ENCODE measurements at places on chromosomes 11 and 22.
A peak's percentile ranks its signal among the peaks of the same experiment; 100 is the strongest.

- DNase-seq = no peak
Observed at GRCh38 chr22:22235558-22235957, 9.0 kb upstream of the VPREB1 start.

DNA sequence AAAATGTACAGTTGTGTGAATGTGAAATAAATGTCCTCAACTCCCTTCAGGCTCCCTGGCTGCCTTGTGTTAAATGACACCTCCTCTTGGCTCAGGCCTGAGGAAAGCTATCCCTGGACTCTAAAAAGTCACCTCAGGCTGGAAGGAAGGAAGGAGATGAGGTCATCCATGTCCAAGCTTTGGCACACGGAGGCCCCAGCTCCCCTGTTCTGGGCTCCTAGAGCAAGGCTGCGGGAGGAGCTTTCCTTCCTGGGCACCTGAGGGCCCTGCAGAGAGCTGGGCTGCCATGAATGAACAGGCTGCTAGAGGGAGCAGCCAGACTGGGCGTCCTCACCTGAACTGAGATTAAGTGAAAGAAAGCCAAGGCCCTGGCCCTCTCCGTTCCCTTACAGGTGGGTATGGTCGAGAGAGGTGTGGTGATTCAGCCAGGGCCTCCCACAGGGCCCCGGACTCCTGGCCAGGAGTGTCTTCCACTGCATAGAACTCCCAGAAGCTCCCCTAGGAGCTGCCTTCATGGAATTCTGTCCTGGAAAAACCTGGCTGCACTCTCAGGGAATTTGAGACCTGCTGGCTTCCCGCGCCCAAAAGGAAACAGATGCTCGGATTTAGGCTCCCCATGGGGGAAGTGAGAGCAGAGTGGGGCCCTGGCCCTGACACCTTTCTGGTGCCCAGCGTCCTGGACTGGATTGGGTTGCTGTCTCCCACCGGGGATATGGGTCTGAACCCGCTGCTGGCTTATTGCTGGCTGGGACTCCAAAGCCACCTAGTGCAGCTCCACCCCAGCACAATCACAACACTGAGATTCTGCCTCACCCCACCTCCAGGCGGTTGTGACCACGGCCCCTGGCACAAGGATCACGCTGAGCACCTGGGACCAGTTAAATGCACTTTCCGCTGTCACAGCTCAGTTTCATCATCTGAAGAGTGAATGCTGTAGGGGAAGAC is 22.2 kb downstream of the MYBPC3 start:
- DNase-seq = no peak

DNA sequence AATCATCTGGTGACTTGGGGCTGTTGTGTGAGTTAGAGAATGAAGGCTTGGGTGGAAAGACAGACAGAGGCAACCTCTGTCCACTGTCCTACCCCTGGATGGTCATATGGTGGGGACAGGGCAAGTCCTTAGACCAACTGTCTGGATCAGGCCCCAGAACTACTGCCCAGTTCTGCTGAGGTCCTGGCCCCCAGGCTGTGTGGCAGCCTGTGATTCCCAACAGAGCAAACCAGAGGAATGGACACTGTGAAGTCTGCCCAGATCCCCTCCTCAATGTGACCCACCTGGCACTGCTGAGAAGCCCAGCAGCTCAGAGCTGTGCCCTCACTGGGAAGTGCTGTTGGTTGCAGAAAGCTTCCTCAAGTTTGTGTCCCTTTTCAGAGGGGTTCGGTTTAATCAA is 69.0 kb downstream of the GGTLC2 start:
- no peak for DNase-seq

- no peak for DNase-seq
Observed at GRCh38 chr11:78927511-78927910, 352.8 kb upstream of the NARS2 start.

GRCh38 chr11:133977067-133977677 is 20.4 kb upstream of the IGSF9B start:
- DNase-seq = no peak

- no peak for DNase-seq
Observed at GRCh38 chr11:69380921-69381581, 87.1 kb downstream of the MYEOV start.

GRCh38 chr11:67273260-67273990 is 7.2 kb downstream of the GRK2 start:
- no peak for DNase-seq

DNA sequence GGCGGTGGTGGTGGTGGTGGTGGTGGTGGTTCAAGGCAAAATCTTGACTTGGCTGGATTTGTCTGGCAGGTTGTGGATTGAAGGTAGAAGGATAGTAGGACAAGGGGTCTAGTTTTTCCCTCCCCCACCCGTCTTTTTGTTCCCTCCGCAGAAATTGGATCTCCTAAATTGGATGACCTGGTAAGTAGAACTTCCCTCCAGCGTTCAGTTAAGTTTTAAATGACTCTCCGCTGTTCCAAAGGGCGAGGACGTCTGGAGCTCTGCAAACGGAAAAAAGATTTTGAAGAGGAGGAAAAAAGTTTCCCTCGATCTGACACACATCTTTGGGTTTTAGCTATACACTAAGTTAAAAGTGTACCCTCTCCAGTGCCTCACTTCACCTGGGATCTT is 422 bp upstream of the LGR4 start:
- no peak for DNase-seq

- DNase-seq = no peak
Observed at GRCh38 chr11:118898400-118899295, 15.0 kb downstream of the CXCR5 start.

GRCh38 chr11:66548774-66549630 is 2.3 kb downstream of the ACTN3 start:
- no peak for DNase-seq

DNA sequence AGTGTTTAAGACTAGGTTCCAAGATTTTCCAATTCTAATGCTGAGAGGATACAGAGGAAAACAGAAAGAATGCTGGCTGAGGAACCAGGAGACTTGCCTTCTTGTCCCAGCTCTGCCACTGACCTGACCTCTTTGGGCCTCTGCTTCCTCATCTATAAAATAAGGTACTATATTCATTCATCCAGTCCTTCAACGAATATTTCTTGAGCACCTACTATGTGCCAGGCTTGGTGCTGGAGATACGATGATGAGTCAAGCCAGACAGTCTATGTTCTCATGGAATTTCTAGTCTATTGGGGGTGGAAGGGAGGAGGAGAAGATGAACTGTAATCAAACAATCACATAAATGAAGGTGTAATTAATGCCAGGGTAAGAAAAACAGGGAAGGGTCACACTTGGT is 27.8 kb upstream of the UPB1 start:
- no peak for DNase-seq

DNA sequence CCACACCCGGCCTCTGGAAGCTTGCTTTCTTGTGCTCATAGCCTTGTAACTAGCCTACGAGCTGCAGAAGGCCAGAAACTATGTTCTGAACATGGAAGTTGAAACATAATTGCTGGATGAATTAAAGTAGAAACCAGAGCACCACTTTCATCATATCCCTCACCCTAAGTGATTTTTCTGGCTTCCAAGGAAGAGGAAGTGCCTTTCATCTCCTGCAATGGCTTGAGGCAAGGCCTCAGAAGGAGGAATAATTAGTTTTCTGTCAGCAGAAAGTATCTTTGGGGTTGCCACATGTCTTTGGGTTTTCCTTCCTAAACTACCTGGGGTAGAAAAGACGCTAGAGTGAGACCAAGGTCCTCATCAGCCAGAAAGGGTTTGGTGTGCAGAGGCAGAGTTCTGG is 14.5 kb downstream of the RPL27A start:
- DNase-seq = no peak

DNA sequence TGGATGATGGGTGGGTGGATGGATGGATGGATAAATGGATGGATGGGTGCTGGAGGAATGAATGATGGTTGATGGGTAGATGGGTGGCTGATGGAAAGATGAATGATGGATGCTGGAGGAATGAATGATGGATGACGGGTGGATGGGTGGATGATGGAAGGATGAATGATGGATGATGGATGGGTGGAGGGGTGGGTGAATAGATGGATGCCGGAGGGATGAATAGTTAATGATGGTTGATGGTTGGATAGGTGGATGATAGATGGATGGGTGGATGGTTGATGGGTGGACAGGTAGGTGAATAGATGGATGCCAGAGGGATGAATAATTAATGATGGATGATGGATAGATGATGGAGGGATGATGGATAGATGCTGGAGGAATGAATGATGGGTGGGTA is 41.4 kb downstream of the ANO1 start:
- no peak for DNase-seq

DNA sequence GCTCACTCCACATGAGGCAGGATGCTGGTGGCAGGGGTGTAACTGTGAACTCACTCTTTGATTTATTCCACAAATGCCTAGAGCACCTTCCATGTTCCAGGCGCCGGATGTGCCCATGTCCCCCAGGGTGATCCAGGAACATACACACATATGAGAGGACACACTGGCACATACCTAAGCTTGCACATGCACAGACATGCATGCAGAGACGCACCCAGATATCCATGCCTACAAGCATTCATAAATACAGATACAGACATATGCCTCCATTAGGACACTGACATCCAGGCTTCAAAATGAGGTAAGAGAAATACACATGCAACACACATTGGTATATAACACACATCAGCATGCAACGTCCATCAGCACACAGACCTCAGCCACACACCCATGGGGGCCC is 4.5 kb downstream of the OSM start:
- no peak for DNase-seq

GRCh38 chr11:85759915-85760314 is 51.0 kb downstream of the SYTL2 start:
- DNase-seq = peak; percentile 74

GRCh38 chr11:123062892-123063825 is 1.2 kb upstream of the HSPA8 start:
- DNase-seq = peak; percentile 53
